ENCODE measurements at places on chromosomes 12 and 14. TPM values are rescaled to one million over a fixed set of nuclear protein-coding genes. Genes with fewer than 3 reads are reported as not detected.

DNA sequence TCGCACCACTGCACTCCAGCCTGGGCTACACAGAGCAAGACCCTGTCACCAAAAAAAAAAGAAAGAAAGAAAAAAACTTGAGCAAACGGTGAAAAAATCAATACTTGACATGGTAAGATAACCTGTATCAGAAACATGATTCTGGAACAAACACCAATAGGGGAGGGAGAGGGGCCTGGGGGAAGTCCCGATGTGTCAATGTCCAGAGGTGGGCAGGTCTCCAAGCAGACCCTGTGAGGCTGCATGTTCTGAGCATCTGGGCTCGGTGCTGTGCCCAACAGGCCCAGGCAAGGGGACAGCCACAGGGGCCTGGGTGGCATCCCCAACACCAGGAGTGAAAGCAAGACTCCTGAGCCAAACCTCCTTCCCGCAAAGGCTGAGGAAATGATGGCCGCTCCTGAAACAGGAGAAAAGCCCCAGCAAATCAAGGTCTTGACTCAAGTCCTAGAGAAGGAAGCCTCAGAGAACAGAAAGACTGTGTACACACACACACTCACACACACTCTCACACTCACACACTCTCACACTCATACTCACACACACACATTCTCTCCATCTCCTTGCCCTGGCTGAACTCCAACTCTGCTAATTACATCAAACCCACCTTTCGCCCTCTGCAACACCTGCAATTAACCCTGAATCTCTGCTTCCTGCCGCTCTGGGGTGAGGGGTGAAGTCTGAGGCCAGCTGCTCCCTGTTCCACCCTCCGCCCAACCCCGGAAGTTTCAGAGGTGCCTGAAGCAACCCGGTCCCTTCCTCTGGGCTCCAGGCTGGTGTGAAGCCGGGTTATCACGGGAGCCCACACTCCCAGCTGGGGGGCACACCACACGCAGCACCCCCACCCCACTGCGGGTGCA lies 20.4 kb downstream of the CCDC88C start:
- DNase-seq, result peak; percentile 77
- peaks cover 88% of the 10 kb centered on the region for H3K4me1 ChIP-seq
- no peak overlapping the region for H3K4me3 ChIP-seq
- no peaks in the 10 kb centered on the region for H3K36me3 ChIP-seq
- H3K27me3 ChIP-seq, result no peaks in the 10 kb centered on the region

GRCh38 chr12:75315518-75315917 lies 14.6 kb downstream of the CAPS2 start:
- no peak overlapping the region for H3K27ac ChIP-seq
- H3K4me3 ChIP-seq, result no peak overlapping the region
- no peaks in the 10 kb centered on the region for H3K4me1 ChIP-seq
- no peaks in the 10 kb centered on the region for H3K36me3 ChIP-seq

DNA sequence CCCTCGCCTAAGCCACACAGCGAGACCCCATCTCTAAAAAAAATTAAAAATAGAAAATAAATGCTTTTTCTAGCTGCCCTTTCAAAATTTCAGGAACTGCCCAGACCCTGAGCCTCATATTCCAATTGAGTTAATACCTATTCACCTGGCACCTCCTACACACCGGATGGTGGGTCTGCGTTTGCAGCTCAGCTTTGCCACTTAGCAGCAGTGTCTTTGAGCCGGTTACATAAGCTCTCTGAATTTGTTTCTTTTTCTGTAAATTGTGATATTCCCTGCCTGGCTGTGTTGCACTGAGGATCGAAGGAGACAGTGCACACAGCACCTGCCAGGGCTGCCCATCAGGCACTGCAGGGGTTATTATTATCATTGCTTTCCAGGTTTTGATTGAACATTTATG lies 125.6 kb downstream of the EML1 start:
- no peak for DNase-seq
- H3K36me3 ChIP-seq, result no peaks in the 10 kb centered on the region
- H3K4me1 ChIP-seq, result no peaks in the 10 kb centered on the region
- H3K27me3 ChIP-seq, result peaks cover 2% of the 10 kb centered on the region
- no peak overlapping the region for H3K27ac ChIP-seq
- H3K4me3 ChIP-seq, result no peak overlapping the region

Gene MEG3
- 12.6 TPM for total RNA-seq

GRCh38 chr12:12157424-12157823 lies 86.7 kb downstream of the BCL2L14 start:
- no peak for DNase-seq
- H3K27me3 ChIP-seq, result no peaks in the 10 kb centered on the region
- H3K36me3 ChIP-seq, result peaks cover 10% of the 10 kb centered on the region
- H3K27ac ChIP-seq, result no peak overlapping the region

GRCh38 chr12:20489645-20490044 lies 121.3 kb downstream of the PDE3A start:
- H3K27me3 ChIP-seq, result no peaks in the 10 kb centered on the region
- no peaks in the 10 kb centered on the region for H3K4me1 ChIP-seq
- no peak for DNase-seq
- no peak overlapping the region for H3K27ac ChIP-seq
- H3K36me3 ChIP-seq, result no peaks in the 10 kb centered on the region
